ENCODE measurements at places on chromosomes 4 and X.

DNA sequence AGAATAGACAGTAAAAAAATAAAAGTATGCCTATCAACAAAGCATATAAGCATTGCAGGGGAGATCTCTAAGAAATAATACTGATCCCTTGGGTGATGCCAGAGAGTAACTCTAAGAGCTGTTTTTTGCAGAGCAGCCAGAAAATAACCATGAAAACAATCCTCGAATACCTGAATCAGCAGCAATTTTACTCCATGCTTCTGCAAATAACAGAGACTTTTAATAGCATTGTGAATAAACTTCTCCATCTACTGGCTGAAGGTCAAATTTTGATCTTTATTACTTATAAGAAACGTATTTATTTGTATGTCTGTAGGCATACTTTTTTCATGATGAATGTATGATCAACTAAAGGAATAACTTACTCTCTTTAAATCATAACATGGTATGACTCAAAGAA, 334.5 kb downstream of the GALNTL6 start:
- no peak for DNase-seq

- DNase-seq = no peak
These were observed 66.0 kb downstream of the UBE2K start for GRCh38 chr4:39763714-39764572.

- no peak for DNase-seq
These were observed 10.8 kb downstream of the HNRNPDL start for GRCh38 chr4:82419451-82419850.

GRCh38 chrX:77440330-77440729, 6.9 kb upstream of the FGF16 start:
- no peak for DNase-seq

- no peak for DNase-seq
These were observed 1.0 kb downstream of the NHSL2 start for GRCh38 chrX:71911731-71912050.

DNA sequence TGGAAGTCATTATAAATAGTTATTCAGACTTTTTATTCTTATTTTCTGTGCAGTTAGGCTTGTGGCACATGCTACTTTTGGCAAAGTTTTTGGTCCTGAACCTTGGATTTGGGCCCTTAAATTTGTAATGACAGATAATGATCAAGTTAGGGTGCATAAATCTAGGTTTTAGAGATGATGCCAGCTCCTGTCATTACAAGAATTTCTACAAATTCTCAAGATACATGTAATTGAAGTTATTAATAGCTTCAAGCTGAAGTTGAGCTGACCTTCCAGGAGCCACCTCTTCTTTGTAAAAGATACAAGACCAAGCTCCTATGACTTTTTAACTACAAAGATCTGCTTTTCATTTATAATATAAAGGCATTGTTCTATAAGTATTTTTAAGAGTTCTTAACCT, 255.6 kb upstream of the UGT8 start:
- no peak for DNase-seq

DNA sequence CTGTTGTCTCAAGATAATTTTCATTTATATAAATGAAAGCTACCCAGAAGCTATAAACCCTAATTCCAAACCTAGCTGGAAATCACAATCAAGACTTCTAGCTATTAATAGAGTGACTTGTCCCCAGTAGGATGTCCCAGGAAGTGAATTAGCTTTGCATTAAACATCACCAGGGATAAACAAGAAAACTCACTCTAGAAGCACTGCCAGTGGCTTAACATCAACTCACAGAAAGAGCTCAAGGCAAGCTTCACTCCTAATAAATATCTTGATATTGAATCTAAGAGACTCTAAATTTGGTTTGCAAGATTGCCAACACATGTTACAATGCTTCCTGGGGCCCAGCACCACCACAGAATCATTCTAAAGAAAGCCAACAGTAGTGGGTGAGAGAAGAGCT, 468.7 kb upstream of the FAM241A start:
- no peak for DNase-seq

GRCh38 chr4:142913461-142914030, 67.4 kb upstream of the INPP4B start:
- no peak for DNase-seq

DNA sequence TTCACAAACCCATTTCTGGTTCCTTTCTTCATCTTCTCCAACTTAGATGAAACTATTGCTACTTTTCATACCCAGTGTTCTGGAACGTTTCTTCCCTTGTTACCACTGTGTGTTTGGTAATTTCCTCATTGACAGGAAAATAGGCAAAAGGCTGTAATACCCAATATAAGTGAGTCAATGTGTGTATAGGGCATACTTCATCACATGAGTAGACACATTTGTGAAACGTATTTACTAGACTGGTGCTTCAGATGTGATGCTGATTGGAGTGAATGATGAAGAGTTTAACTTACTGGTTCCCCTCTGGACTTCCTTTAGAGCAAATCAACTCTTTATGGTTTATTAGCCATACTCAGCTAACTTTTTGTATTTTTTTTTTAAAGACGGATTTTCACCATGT, 195.1 kb upstream of the ATP6AP2 start:
- no peak for DNase-seq

- no peak for DNase-seq
These were observed 68.5 kb downstream of the EFNB1 start for GRCh38 chrX:68897118-68897945.

DNA sequence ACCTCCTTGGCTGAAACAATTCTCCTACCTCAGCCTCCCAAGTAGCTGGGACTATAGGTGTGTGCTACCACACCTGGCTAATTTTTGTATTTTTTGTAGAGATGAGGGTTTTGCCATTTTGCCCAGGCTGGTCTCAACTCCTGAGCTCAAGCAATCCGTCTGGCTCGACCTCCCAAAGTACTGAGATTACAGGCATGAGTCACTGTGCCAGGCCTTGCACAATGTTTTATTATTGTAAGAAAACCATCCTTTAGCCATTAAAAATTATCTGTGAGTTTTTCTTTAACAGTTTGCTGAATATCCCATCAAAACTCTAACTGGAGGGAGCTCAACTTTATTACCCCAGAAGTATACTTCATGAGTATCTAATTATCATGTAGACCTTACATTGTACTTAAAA, 900.3 kb downstream of the PCDH7 start:
- DNase-seq = peak; percentile 79

All from amniotic epithelial cell (primary cell).